ENCODE measurements at places on chromosomes 2 and 18.

GRCh38 chr2:149650006-149650405, 62.4 kb upstream of the MMADHC start:
- no peak for DNase-seq

DNA sequence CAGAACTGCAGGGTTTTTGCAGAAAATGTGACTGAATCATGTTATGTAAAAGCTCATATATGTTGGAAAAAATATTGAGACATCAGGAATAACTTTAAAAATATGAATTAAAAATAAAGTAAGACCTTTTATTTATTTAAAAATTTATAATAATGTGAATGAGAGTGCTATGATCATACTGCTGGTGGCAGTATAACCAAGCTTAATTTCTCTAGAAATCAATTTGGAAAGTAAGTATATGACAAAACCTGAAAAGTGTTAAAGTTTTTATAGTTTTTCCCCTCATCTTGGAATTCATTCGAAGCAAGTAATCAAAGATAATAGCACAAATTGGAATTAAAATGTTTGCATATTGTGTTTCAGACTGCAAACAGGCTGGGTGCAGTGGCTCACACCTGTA, 7.5 kb downstream of the SLC39A10 start:
- no peak for DNase-seq

- DNase-seq: no peak
These were observed 97.3 kb upstream of the MYCN start for GRCh38 chr2:15842758-15843666.

- DNase-seq: no peak
These were observed 210.1 kb upstream of the STON1 start for GRCh38 chr2:48319863-48320262.

- DNase-seq: no peak
These were observed 558.4 kb downstream of the PARD3B start for GRCh38 chr2:205103699-205104098.

GRCh38 chr2:20471148-20471547, 24.3 kb downstream of the RHOB start:
- no peak for DNase-seq

DNA sequence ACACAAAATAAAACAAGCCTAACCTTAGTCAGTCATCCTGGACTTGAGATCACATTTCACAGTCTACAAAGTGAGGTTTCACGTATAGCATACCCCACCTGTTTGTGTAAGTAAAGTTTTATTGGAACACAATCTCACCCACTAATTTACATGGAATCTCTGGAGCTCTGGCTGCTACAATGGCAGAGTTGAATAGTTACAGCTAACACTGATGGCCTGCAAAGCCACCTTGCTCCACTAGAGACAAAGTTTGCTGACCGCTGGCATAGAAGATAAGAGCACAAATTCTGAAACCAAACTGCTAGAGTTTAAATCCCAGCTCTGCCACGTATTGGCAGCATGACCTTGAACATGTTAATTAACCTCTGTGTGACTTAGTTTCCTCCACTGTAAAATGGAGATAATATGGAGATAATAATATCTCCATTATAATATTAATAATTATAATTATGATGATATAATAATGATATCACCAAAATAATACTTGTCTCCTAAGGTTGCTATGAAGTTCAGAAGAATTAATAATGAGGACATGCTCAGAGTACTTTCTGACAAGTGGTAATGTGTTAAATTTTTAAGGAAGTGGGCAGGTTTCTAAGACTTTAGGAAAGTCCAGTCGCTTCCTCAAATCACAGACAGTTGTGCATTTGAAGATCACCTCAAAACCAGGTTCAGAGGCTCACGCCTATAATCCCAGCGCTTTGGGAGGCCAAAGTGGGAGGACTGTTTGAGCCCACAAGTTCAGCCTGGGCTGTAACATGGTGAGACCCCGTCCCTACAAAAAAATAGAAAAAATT, 204.6 kb downstream of the SH3RF3 start:
- DNase-seq: no peak

DNA sequence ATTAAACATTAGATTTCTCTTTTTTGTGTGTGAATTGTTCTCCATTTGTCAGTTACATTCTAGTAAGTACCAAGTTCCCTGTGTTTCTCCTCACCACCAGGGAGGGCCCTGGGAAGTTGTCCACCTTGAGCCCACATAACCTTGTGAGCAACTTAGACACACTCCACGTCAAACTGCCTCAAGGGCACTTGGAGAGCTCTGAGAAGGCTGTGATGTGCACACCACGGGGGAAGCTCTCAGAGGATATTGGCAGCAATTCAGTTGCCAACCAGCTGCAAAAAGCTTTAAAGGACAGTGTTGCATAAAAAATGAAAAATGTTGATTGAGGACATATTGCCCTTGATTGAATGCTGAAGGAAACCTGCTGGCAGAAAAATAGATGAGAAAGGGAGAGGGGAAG, 743.6 kb downstream of the RNF144A start:
- peak; percentile 42 for DNase-seq

DNA sequence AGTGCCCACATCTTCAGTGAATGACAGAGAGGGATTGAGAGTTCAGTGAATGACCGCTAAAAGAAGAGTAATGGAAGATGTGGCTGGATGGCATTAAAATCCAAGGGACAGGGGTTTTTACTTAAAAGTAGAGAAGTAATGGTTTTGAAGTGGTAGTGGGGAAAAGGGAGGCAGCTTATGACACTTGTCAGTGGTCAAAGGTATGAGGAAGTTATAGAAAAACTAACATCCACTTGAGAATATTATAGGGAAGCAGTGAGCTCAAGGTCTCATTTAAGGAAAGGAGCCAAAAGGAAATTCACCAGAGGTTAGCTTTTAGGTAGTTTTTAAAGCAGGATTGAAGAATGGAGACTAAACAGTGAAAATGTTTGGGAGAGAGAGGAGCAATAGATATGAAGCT, 24.3 kb downstream of the CDK15 start:
- no peak for DNase-seq
